ENCODE measurements at places on chromosomes 3 and 15.

DNA sequence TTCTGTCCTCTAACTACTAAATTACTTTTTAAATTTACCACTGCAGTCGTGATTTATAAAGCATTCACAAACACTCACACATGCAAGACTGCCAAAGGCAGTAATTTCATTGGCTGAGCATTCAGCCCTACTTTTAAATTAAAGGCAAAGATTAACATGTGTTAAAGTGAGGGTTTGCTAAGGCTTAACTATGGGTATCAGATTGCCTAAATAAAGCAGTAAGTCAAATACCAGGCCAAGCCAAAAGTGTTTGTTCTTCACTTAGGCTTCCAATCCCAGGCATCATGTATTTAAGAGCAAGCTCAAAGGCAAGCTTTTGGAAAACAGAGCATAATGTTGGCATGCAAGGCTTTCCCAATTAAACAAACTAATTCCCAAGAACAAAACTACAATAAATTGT lies 187.3 kb downstream of the SUCNR1 start:
- no peak for DNase-seq

GRCh38 chr15:96037584-96037983 lies 292.9 kb upstream of the NR2F2 start:
- DNase-seq = peak; percentile 56

DNA sequence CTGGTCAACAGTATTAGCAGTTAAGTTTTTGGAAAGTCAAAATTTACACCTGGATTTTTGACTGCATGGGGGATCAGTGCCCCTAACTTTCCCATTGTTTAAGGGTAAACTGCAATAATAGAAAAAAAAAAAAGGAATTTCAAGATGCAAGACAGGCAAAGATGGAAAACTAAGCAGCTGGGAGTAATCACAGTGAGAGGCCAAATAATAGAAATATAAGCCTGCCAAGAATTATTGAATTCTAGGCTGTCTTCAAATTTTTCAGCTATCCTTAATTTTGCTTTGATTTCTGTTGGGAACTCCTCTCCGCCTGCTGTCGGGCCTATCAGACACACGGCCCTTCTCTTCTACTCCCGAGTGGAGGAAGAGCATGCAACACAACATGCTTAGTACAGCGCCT lies 215.5 kb upstream of the LMCD1 start:
- DNase-seq = no peak

GRCh38 chr15:70048198-70048565 lies 49.5 kb downstream of the TLE3 start:
- DNase-seq = no peak

DNA sequence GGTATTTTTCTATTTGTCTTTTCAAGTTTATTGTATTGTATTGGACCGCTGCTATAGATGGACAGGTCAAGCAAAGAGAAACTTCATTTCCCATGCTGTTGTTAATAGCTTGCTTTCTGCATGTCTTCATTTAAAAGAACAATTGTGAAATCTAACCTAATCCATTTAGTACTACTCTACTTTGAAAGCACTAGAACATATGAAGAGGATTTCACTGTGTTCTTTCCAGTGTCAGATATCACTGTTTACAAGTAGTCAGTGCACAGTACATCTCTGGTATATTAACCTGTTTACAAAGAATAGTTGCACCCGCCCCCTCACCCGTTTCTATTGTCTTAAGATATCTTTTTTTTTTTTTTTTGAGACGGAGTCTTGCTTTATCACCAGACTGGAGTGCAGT lies 21.8 kb upstream of the EDEM1 start:
- DNase-seq = no peak

GRCh38 chr3:22364851-22365250 lies 613.8 kb upstream of the ZNF385D start:
- no peak for DNase-seq

- DNase-seq = no peak
These were observed 59.0 kb upstream of the BCL6 start for GRCh38 chr3:187804120-187804744.

DNA sequence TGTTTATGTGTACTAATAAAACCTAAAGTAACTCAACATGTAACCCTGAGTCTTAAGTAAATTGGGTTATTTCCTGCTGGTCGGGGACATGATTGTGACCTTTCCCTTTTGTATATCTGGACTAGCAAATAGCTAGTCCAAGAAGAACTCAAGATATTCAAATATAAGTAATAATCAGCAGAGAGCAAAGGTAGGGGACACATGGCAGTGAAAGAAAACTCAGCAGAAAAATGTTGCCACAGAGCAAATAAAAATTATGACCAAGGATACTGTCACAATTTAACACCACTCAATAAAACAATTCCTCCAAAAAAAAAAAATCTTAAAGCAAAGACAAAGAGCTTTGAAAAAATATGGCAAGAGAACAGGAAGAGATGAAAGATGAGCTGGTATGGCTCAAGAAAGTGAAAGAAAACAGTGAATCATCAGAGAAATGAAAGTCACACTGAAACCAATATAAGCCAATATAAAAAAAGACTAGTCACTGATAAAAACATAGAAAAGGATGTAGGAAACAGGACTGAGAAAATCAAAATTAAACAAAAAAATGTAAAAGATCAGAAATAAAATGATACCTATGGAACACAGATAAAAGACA lies 43.4 kb downstream of the HLTF start:
- DNase-seq = peak; percentile 9

GRCh38 chr15:50209809-50210208 lies 27.8 kb downstream of the SLC27A2 start:
- DNase-seq = no peak

GRCh38 chr3:49164983-49165720 lies 979 bp downstream of the CCDC71 start:
- DNase-seq = no peak

DNA sequence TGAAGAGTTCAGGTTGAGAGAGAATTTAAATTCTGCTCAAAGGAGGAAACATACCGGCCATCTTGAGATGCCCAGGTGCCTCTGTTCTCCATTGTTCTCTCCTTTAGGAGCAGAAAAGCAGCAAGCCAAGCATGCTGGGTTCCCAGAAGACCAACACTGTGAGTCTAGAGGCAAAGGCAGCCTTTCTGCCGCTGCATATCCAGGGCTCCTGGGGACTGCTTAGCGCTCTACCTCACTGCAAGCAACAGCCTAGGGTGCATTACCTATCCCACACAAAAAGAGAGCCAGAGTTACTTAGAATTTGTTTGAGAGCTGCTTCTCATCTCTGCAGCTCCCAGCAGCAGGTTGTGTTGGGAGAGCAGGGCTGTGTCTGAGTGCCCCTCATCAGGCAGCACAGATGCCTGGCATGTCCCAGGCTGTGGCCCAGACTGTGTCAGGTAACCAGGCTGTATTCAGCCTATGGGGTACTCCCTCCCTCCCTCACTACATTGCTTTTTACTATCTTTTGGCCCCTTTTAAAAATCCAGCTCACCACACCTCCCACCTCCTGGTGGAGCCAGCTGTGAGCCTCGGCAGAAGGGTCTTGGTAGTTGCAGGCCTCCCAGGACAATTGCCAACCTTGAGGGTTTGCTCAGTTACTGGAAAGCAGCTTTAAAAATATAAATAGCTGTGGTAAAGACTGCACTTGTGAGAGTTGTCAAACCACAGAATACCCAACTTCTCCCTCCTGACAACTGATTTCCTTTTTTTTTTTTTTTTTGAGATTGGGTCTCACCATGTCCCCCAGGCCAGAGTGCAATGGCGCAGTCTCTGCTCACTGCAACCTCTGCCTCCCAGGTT lies 30.2 kb downstream of the BCL2L10 start:
- peak; percentile 90 for DNase-seq

GRCh38 chr15:84862214-84862975 lies 22.1 kb upstream of the SLC28A1 start:
- no peak for DNase-seq

GRCh38 chr15:74997141-74997540 lies 1.8 kb downstream of the SCAMP5 start:
- DNase-seq = no peak

- no peak for DNase-seq
These were observed 37.6 kb upstream of the RGMA start for GRCh38 chr15:93126599-93126998.

- DNase-seq = peak; percentile 36
These were observed 255.4 kb upstream of the ARPP21 start for GRCh38 chr3:35383719-35384555.
